H1 (cell line): ENCODE measurements at places on chromosomes 3 and 15.

DNA sequence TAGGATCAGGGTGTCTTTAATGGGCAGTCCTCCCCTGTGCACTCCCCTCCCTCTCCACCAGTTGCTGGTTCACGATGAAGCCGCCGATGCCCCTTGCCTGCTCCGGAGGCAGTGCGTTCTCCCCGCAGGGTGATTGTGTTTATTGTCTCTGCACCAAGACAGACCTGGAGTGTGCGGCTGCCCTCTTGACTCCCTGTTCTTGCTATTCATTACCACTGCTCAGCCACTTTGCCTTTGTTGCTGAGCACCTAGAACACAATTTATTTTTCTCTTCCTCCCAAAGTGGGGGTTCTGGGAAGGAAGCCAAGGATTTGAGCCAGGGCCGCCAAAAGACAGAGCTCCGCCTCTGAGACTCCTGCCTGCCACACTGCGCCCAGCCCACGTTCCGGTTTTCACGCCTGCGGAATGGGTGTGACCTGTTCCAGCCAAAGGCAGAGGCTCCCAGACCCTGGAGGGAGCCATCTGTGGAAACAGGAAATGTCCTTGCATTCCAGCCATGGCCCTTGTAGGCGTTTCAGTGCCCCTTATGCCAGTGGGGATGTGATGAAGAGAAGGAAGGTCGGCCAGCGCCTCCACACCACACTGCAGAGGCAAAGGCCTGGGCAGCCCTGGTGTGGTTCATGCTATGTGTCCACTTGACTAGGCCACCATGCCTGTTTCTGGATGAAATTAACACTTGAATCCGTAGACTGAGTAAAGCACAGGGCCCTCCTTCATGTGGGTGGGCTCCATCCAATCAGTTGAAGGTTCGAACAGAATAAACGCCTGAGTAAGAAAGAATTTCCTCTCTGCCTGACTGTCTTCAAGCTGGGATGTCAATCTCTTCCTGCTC is 85.8 kb downstream of the HMG20A start:
- H3K4me1 ChIP-seq = peaks cover 16% of the 10 kb centered on the region
- no peak overlapping the region for H3K4me3 ChIP-seq
- H3K27me3 ChIP-seq = no peaks in the 10 kb centered on the region
- DNase-seq = peak; percentile 52

GRCh38 chr3:57803647-57804081 is 47.6 kb downstream of the SLMAP start:
- no peaks in the 10 kb centered on the region for H3K36me3 ChIP-seq
- no peaks in the 10 kb centered on the region for H3K27me3 ChIP-seq
- H3K4me1 ChIP-seq = peaks cover 6% of the 10 kb centered on the region; the same call in 1 of the 2 replicates
- no peak overlapping the region for H3K27ac ChIP-seq

DNA sequence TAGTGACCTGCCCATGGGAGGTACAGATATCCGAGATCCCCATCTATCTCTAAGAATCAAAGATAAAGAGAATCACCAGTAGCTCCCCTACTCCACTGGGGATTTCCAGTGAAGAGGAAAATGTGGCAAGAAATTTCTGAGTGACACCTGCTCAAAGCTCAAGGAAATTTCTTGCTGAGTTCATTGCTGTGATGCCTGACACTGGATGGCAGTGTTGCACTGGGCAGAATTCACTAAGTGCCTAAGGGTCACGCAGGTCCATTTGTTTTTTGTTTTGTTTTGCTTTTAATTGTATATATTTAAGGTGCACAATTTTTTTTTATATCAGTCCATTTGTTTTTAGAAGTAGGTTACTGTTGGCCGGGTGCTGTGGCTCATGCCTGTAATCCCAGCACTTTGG is 109.5 kb upstream of the KCNAB1 start:
- H3K4me1 ChIP-seq = no peaks in the 10 kb centered on the region; the same call in 1 of the 2 replicates
- no peak overlapping the region for H3K27ac ChIP-seq
- DNase-seq = no peak
- H3K27me3 ChIP-seq = no peaks in the 10 kb centered on the region
- H3K4me3 ChIP-seq = no peak overlapping the region

DNA sequence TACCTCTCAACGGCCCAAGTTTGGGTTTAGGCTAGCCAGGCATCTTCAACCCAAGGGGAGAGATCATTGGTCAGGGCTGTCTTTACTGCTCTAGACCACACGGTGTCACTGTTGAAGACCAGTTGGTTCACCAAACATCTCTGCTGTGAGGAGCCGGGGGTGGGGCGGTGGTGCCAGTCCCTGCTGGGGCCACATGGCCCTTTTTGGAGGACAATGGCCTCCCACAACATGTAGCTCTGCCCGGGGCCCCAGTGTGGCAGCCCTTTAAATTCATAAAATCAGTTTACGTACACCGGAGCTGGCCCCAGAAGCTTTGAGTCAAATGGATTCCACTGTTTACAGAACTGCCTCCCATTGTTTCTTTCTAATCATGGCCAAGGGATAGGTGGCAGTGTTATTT is 19.1 kb upstream of the TM4SF18 start:
- peak; percentile 66 for DNase-seq
- H3K36me3 ChIP-seq = no peaks in the 10 kb centered on the region
- no peak overlapping the region for H3K4me3 ChIP-seq
- H3K4me1 ChIP-seq = no peaks in the 10 kb centered on the region
- no peaks in the 10 kb centered on the region for H3K27me3 ChIP-seq
- H3K27ac ChIP-seq = no peak overlapping the region

- DNase-seq = no peak
- no peak overlapping the region for H3K4me3 ChIP-seq
- H3K4me1 ChIP-seq = peaks cover 2% of the 10 kb centered on the region
- H3K27me3 ChIP-seq = peaks cover 9% of the 10 kb centered on the region; the same call in 1 of the 2 replicates
Measured at GRCh38 chr3:152266221-152266995, 2.3 kb upstream of the MBNL1 start.

DNA sequence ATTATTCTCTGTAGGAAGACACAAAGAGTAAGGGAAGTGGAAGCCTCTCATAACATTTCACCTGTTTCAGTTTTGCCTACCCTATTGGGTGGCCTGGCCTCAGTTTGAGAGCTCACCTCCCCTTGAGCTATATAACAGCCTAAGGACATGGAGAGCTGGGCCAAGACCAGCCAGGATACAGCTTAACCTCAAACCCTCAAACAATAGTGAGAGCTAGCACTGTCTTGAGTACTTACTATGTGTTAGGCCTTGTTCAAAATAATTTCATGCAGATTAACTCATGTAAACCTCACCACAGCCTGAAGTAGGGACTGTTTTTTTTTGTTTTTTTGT is 15.0 kb upstream of the TBL1XR1 start:
- no peak overlapping the region for H3K4me3 ChIP-seq
- no peak overlapping the region for H3K27ac ChIP-seq
- H3K27me3 ChIP-seq = no peaks in the 10 kb centered on the region
- DNase-seq = no peak
- H3K36me3 ChIP-seq = no peaks in the 10 kb centered on the region
- no peaks in the 10 kb centered on the region for H3K4me1 ChIP-seq

GRCh38 chr3:124557-125179 is 71.9 kb upstream of the CHL1 start:
- H3K27me3 ChIP-seq = no peaks in the 10 kb centered on the region
- no peaks in the 10 kb centered on the region for H3K36me3 ChIP-seq
- no peaks in the 10 kb centered on the region for H3K4me1 ChIP-seq
- no peak for DNase-seq
- H3K4me3 ChIP-seq = no peak overlapping the region
- H3K27ac ChIP-seq = no peak overlapping the region

- no peak overlapping the region for H3K4me3 ChIP-seq
- H3K4me1 ChIP-seq = peaks cover 34% of the 10 kb centered on the region
- no peak for DNase-seq
- no peaks in the 10 kb centered on the region for H3K36me3 ChIP-seq
Measured at GRCh38 chr3:63972987-63973386, 50.3 kb downstream of the PSMD6 start.

- H3K4me1 ChIP-seq = peaks cover 3% of the 10 kb centered on the region
- no peak for DNase-seq
- H3K36me3 ChIP-seq = no peaks in the 10 kb centered on the region
Measured at GRCh38 chr3:114213292-114213626, 24.1 kb downstream of the ZNF80 start.

DNA sequence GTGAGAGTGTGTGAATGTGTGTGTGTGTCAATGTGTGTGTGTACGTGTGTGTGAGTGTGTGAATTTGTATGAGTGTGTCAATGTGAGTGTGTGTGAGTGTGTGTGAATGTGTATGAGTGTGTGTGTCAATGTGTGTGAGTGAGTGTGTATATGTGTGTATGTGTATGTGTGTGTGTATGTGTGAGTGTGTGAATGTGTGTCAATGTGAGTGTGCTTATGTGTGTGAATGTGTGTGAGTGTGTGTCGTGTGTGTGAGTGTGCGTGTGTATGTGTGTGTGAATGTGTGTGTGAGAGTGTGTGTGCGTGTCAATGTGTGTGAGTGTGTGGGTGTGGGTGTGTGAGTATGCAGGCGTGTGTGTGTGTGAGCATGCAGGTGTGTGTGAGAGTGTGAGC is 93.5 kb upstream of the ALDH1A3 start:
- DNase-seq = no peak
- no peaks in the 10 kb centered on the region for H3K36me3 ChIP-seq
- H3K27ac ChIP-seq = peak overlapping the region; percentile 15; the same call in 1 of the 2 replicates
- no peak overlapping the region for H3K4me3 ChIP-seq
- no peaks in the 10 kb centered on the region for H3K27me3 ChIP-seq

DNA sequence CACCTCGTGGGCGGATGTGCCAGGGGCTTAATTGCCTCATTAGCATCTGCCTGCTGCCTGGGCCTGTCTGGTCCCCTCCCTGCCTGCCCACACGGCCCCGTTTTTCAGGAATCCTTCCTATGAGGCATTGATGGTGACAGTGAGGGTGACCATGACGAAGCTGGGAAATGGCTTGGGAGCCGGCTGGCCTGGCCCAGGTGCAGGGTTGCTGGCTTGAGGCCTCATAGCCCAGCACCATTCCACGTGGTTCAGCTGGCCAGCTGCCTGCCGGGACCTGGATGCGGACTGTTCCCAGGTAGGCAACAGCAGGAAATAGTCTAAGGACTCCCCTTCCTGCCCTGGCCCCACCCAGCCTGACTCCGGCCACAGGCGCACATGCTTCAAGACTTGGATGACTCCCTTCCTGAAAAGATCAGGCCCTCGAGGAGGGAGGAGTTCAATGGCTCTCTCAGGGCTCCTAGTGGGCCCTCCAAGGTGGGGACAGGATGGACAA is 8.9 kb upstream of the DUSP7 start:
- H3K36me3 ChIP-seq = no peaks in the 10 kb centered on the region
- no peak for DNase-seq
- H3K27ac ChIP-seq = no peak overlapping the region
- H3K4me3 ChIP-seq = no peak overlapping the region
- H3K4me1 ChIP-seq = no peaks in the 10 kb centered on the region
- H3K27me3 ChIP-seq = no peaks in the 10 kb centered on the region

GRCh38 chr3:5128849-5129248 is 6.8 kb downstream of the ARL8B start:
- no peak overlapping the region for H3K27ac ChIP-seq
- no peaks in the 10 kb centered on the region for H3K4me1 ChIP-seq
- H3K27me3 ChIP-seq = no peaks in the 10 kb centered on the region
- no peak for DNase-seq
- H3K4me3 ChIP-seq = no peak overlapping the region

DNA sequence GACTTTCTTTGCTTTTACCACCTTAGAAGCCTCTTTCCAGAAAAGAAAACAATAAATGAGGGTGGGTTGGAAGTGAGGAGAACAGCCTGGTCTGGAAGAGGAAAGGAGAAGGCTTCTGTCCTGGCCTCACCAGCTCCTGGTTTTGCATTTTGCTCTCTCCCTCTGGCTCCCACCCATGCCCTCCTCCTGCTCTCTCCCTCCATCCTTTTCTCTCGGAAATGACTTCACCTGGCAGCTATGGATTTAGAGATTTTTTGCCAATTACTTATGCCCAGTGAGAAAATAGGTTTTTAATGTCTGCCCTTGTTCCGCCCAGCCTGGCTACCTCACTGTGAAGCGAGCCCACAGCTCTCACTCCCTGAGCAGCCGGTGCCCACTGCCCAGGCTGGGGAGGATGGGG is 77.9 kb upstream of the NTRK3 start:
- H3K4me1 ChIP-seq = no peaks in the 10 kb centered on the region
- H3K27ac ChIP-seq = no peak overlapping the region
- no peak for DNase-seq

GRCh38 chr3:111924283-111924682 is 54.5 kb upstream of the ABHD10 start:
- H3K36me3 ChIP-seq = no peaks in the 10 kb centered on the region
- no peak overlapping the region for H3K4me3 ChIP-seq
- H3K4me1 ChIP-seq = no peaks in the 10 kb centered on the region
- no peak overlapping the region for H3K27ac ChIP-seq
- H3K27me3 ChIP-seq = peaks cover 21% of the 10 kb centered on the region

GRCh38 chr3:195802795-195803194 is 8.9 kb downstream of the MUC4 start:
- DNase-seq = no peak
- H3K4me3 ChIP-seq = no peak overlapping the region
- peaks cover 32% of the 10 kb centered on the region for H3K4me1 ChIP-seq
- H3K27ac ChIP-seq = no peak overlapping the region
- no peaks in the 10 kb centered on the region for H3K27me3 ChIP-seq

DNA sequence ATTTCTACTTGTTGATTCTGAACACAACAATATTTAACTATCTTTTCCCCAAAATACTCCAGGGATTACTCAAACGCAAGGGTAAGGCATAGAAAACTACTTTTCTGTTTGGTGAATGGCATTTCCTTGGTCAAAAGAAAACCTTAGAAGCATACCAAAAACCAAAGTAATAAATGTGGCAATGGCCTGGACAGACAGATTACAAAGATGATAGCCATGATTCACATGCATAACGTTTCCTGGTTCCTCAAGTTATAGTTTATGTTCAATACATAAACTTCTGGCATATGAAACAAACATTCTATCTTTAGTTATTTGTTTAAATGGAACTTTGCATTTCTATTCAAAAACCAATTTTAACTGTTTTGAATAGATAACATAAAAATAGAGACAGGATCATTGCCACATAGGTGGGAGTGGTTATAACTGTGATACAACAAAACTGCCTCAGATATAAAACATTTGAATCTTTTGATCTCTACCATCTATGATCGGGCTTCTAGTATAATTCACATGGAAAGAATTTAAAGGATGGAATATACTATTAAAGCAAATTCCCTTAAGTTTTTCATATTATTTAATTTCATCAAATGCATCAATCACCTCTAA is 32.1 kb downstream of the FOXP1 start:
- H3K36me3 ChIP-seq = no peaks in the 10 kb centered on the region
- no peak overlapping the region for H3K4me3 ChIP-seq
- H3K4me1 ChIP-seq = no peaks in the 10 kb centered on the region
- DNase-seq = no peak
- no peak overlapping the region for H3K27ac ChIP-seq

GRCh38 chr15:78243058-78243457 is 8.7 kb upstream of the ACSBG1 start:
- no peaks in the 10 kb centered on the region for H3K36me3 ChIP-seq
- no peak overlapping the region for H3K27ac ChIP-seq
- no peak for DNase-seq
- H3K4me1 ChIP-seq = peaks cover 5% of the 10 kb centered on the region
- no peaks in the 10 kb centered on the region for H3K27me3 ChIP-seq
- H3K4me3 ChIP-seq = no peak overlapping the region; the same call in 1 of the 2 replicates

DNA sequence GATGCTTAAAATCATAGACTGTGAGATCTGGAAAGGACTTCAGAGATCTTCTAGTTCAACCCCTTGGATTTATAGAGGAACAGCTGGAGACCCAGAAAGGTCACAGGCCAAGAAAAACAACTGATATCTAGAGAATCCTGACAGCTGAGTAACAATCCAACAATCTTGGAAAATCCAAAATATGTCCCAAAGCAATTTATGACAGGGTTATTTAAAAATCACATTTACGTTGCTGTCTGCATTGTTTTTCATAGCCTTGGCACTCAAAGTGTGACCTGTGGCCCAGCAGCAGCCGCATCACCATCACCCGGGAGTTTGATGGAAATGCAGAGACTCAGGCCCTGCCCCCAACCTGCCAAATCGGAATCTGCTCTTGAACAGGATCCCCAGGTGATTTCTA is 78.8 kb downstream of the FBN1 start:
- H3K27ac ChIP-seq = no peak overlapping the region
- no peak for DNase-seq
- H3K27me3 ChIP-seq = no peaks in the 10 kb centered on the region
- H3K4me1 ChIP-seq = no peaks in the 10 kb centered on the region
- no peaks in the 10 kb centered on the region for H3K36me3 ChIP-seq
- no peak overlapping the region for H3K4me3 ChIP-seq
